ENCODE measurements at places on chromosomes 4 and X.

GRCh38 chr4:105569866-105570236, 17.4 kb downstream of the ARHGEF38 start:
- no peak for DNase-seq

DNA sequence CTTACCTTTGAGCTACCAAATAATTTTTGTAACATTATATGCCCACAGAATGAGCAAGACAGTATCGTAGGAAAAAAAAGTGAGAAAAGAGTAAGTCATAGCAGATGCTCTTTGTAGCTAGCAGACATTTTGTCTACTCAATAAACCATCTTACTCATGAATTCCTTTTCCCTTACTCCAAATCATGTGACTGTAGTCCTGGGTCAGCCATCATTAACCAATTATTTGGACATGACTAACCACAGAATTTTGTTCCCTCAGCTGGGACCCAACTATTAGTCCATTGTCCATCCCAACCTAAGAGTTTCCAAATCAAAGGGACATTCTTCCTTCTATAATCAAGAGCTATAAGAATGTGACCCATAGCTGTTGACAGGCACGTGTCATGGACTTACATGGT, 11.4 kb downstream of the UBE2D3 start:
- DNase-seq, result no peak

- no peak for DNase-seq
Measured at GRCh38 chrX:17977696-17978095, 116.6 kb upstream of the RAI2 start.

- DNase-seq, result no peak
Measured at GRCh38 chr4:138835832-138836533, 179.6 kb upstream of the NOCT start.

- no peak for DNase-seq
Measured at GRCh38 chr4:82851885-82852750, 38.8 kb downstream of the SEC31A start.

DNA sequence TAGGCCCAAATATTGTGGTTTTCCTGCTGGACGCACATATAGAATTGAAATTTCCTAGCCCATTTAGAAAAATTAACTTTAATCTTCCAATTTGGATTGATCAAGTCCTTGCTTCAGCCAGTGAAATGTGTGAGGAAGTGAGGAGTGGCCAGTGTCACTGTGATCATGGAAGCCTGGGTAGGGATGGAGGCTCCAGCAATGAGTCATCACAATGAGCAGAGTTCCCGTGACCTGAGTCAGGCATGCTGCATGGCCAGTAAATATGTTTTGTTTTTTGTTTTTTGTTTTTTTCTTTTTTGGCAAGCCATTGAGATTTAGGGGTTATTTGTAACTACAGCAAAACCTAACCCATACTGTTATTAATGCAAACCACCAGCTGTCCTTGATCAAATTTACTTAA, 52.1 kb downstream of the IDS start:
- no peak for DNase-seq

DNA sequence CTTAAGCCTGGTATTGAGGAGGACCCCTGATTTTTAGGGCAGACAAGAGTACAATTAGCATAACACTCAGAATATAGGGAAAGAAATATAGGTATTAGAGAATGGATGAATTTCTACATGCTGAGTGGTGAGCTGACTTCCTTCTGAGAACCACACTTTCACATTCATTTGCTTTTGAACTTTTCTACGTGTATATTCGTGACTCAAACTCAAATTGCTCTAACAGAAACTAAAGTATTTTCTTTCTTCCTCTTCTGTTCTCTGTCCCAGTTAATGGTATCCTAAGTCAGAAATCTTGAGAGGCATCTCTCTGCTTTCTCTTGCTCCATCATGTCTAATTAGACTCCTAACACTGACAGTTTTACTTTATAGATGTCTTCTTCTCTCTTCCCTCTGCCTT, 103.2 kb upstream of the CITED1 start:
- no peak for DNase-seq

GRCh38 chrX:11135564-11136185, 24.5 kb downstream of the HCCS start:
- DNase-seq, result no peak

DNA sequence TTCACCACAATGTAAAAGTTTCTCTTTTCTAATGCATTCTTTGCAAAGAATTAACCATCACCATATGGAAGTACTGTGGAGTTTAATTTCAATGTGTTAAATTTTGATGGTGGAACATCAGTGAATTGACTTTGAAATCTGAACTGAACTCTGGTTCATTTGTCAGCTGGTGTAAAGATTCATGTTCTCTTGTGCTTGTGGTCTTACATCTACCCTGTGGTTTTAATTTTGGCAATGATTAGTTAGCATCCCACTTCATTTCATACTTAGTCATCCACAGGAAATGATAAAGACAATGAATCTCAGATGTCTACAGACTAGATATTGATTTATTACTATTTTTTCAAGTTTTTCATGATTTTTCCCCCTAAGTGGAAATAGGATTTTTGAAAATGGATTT, 77.8 kb downstream of the GRID2 start:
- no peak for DNase-seq

DNA sequence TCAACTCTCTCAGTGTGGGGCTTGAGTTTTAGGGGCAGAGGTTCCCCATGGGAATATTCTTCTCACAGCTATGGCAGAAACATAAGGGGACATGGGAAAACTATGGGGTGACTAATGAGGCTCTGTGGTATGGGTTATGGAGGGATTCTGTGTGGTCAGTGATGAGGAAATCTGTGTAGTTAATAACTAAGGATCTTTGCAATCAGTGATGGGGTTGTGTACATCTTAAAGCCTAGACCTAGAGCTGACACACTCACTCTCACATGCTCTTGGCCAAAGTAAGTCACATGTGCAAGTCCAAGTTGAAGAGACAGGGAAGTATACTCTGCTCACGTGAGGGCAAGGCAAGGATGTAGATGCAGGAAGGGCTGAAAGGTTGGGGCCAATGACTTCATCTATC, 86.4 kb upstream of the UXT start:
- DNase-seq, result no peak

- DNase-seq, result no peak
Measured at GRCh38 chrX:120302434-120302833, 8.8 kb downstream of the TMEM255A start.

DNA sequence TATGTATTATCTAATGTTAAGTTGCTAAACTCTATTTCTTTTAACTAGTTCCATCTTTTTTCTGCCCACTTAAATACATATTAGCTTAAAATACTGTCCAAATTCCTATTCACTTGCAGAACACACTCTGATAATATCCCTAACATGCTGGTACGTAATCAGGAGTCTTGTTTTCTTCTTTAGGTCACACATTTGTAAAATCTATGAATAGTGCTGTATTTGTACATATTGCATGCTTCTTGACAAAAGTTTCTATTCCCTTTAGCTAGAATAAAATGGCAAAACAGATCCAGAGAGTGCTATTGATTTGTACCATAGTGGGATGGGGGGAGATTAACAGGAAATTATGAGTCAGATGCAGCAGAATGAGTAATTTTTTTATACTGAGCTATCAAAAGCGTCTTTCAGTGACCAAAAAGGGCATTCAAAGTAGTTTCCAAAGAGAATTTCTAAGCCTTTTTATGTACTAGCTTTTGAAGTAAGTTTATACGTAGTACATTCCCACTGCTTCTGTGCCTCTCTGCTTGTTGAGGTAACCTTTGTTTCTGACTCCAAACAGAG, 126.5 kb downstream of the PTPN13 start:
- no peak for DNase-seq

- DNase-seq, result no peak
Measured at GRCh38 chrX:150036181-150036580, 97.9 kb upstream of the EOLA2 start.

- no peak for DNase-seq
Measured at GRCh38 chr4:39900966-39901365, 76.7 kb downstream of the PDS5A start.

DNA sequence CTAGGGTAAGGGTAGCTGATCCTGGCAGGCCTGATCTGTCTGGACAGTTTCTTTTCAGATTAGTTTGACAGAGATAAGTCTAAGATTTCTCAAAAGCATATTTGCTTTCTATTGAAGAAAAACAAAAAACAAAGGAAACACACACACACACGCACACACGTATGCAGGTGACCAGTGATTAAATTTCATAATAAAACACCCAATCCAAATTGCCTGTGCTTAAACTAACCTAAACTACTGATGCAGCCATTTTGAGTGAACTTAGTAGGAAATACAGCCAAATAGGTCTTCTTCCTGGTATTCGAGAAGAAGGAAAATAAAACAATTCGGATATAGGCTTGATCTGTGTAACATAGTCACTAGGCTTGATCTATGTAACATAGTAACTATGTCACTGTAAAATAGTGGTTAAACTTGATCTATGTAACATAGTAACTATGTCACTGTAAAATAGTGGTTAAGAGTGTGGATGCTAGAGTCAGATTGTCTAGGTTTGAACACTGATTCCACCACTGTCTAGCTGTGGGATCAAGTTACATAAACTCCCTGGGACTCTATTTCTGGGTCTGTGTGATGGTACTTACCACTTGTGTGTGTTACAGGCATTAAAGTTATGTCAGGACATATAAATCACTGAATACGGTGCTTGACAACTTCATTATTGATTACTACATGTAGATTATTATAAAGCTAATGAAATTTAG, 9.8 kb upstream of the CCNG2 start:
- DNase-seq, result no peak

- no peak for DNase-seq
Measured at GRCh38 chrX:63283348-63283747, 67.8 kb downstream of the SPIN4 start.

DNA sequence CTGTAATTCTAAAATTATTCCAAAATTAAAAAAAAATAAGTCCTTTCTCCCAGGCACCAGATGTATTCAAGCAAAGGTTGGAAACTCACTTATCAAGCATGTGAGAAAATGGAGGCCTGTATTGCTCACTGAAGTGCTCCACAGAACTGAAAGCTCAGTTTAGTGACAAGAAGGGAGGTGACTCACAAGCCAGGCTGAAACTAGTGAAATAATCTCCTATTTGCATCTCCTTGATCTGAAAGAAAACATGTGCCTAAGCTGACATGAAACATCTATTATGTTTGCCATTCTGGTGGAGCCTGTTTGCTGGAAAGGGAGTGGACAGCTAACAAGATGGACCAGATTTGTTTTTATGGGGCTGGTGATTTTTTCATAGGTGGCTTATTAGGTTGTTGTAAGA, 54.0 kb upstream of the AMELX start:
- no peak for DNase-seq

GRCh38 chr4:8917321-8917811, 45.7 kb upstream of the HMX1 start:
- no peak for DNase-seq

- peak; percentile 25 for DNase-seq
Measured at GRCh38 chr4:123599920-123600810, 203.6 kb downstream of the SPRY1 start.

DNA sequence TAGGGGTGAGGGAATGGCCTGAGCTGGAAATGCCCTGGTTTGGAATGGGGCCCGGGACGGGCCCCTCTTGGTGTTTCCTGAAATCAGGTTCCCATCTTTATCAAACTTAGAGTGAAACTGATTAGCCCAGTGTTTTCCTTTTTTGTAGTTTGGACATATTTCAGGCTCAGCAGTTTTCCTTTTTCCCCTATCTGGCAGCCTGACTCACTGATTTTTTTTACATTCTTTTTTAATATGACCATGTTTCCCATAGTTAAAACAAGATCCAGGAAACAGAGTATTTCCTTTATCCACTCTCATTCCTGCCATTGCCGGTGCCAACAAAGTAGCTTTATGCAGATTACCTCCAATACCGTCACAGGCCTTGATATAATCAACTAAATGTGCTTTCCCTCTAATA, 20.5 kb upstream of the C4orf17 start:
- no peak for DNase-seq

GRCh38 chrX:116657071-116657470, 194.3 kb upstream of the CT83 start:
- DNase-seq, result no peak

GRCh38 chr4:173573286-173573685, 43.3 kb upstream of the HAND2 start:
- DNase-seq, result no peak

- no peak for DNase-seq
Measured at GRCh38 chr4:143281507-143282190, 55.0 kb upstream of the GAB1 start.

- no peak for DNase-seq
Measured at GRCh38 chr4:26930964-26931363, 70.3 kb downstream of the STIM2 start.

GRCh38 chrX:69125094-69125493, 40.2 kb downstream of the PJA1 start:
- DNase-seq, result no peak

DNA sequence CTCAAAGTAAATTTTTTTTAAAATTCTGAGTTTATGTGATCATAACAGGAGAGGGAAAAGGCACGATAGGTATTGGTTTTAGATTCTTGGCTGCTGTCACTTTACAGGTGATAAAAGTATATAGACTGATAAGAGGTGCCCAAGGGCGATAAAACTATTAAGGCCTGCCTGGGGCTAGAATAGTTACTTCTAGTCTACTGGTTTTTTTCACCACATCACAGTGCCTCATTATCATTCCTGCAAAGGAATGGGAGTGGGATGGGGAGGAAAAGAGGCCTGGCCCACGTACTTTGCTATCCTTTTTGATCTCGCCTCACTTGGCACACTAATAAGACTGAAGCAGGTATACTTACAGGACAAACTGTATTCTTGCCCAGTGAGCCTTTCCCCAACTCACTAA, 46.6 kb downstream of the CXorf58 start:
- DNase-seq, result no peak

DNA sequence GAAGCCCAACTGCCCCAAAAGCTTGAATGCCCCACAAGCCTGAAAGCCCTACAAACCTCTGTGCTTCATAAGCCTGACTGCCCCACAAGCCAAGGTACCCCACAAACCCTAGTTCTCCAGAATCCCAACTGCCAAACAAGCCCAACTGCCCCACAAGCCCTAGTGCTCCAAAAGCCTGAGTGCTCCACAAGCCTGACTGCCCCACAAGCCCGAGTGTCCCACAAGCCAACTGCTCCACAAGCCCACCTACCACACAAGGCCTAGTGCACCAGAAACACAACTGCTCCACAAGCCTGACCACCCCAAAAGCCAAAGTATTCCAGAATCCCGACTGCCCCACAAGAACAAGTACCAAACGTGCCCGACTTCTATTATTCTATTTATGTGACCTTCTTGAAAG, 13.6 kb upstream of the HSFX3 start:
- no peak for DNase-seq

GRCh38 chr4:73317092-73317491, 58.5 kb upstream of the ANKRD17 start:
- DNase-seq, result no peak

DNA sequence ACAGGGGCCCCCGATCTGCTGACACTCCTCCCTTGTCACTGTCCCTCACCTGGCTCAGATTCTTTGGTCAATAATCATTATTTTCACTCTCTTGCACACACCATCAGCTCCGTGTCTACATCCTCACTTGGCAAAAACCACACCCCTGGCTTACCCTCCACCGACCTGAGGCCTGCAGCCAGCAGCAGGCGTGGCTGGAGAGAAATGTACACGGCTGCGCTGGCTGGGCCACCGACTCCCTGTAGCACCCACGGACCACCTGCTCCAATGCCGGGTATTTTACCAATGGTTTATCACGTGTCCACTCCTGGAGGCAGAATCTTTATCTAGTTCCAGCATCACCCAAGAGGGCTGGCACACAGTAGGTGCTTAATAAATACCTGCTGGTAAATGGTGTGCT, 98.4 kb downstream of the WFS1 start:
- DNase-seq, result no peak

Measured in activated CD8-positive, alpha-beta memory T cell treated with anti-CD3 and anti-CD28 coated beads for 1 hour (primary cell).